ENCODE measurements at places on chromosomes 12 and 14.

- DNase-seq, result no peak
These were observed 210.4 kb upstream of the PRICKLE1 start for GRCh38 chr12:42799966-42800365.

- DNase-seq, result no peak
These were observed 24.6 kb downstream of the EXOC5 start for GRCh38 chr14:57244106-57244505.

GRCh38 chr14:39368261-39368959 is 63.8 kb downstream of the FBXO33 start:
- DNase-seq, result no peak

- DNase-seq, result no peak
These were observed 75.0 kb downstream of the EP400 start for GRCh38 chr12:132024758-132025157.

DNA sequence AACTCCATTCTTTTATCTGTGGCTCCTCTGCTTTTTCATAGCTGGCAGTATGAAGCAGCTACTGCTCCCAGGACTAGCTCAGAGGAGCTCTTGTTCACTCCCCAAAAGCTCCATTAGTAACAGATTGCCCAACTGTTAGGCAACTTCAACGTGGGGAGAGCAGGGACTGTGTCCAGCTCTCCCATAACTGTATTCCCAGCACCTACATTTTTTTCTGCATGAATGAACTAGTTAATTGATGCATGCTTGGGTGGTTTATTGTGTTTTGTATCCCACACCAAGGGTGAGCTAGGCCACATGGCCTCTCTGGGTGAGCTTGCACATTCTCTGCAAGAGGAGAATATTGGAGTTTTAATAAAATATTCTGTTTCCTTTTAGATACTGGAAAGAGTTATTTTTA is 15.2 kb downstream of the STON2 start:
- no peak for DNase-seq

- DNase-seq, result no peak
These were observed 30.4 kb upstream of the PPP2R5E start for GRCh38 chr14:63573581-63573980.

DNA sequence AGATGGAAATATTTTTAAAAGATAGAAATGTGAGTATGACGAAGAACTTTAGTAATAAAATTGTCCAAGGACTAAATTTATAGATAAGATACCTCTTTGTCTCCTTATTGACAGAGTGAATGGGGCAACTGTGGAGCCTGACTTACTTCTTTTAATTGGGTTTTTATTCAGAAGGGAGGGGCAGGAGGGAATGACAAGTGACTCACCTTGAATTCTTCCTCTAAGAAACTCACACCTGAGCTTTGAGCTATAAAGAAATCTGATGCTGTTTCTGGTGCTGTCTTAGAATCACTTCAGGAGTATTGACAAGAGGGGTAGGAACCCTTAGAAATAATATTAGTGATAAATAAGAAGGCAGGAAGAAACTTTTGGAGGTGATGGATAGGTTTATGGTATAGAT is 951 bp downstream of the NR1H4 start:
- no peak for DNase-seq

DNA sequence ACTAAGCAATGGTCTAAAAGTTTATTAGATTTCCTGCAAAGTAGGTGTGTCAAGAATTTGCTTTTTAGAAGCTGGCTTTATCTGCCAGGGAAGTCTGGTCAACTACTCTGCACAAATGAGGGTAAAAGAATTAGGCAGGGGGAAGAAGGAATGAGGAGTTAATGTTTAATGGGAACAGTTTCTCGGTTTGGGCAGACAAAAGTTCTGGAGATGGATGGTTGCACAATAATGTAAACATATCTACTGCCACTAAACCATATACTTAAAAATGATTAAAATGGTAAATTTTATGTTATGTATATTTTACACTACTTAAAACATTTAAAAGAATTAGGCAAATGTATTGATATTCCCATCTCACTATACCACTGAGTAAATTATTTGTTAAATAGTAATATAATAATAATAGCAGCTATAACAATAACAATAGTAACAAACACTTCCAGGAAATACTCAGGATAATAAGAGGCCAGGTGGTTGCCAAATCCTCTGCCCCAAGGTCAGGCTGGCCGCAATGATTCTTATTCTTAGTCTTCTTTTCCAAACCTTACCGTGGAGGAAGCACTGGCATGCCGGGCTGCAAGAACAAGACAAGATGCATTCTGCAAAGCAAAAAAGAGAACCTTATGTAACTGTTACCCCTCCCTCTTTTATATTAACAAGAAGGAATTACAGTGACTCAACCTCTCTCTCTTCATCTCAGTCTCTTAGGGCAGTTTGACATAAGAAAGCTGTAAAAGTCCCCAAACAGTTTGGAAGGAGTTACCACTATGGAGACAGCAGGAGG is 13.9 kb downstream of the CS start:
- DNase-seq, result no peak

- DNase-seq, result no peak
These were observed 12.4 kb upstream of the GPR132 start for GRCh38 chr14:105077649-105077995.

DNA sequence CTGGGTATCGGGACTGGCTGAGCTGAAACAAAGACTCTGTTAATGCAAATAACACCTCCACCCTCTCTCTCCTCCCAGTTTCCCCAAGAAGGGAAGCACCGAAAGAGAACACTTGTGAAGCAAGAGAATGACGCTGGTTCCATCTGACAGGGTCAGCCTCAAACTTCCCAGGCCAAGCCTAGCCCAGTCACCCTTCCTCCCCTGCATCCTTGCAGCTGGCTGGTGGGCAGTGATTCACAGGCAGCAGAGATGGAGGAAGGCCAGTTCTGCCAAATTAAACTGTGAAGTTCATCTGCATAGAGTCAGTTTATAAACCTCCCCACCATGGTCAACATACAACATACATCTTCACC is 2.8 kb downstream of the LRRC74A start:
- no peak for DNase-seq

- DNase-seq, result no peak
These were observed 220.7 kb upstream of the EGLN3 start for GRCh38 chr14:34171431-34172172.

- no peak for DNase-seq
These were observed 84.2 kb downstream of the SCN8A start for GRCh38 chr12:51675071-51675803.
